ENCODE measurements at places on chromosomes 2 and 18.
A peak's percentile ranks its signal among the peaks of the same experiment; 100 is the strongest.

- no peak for DNase-seq
Measured at GRCh38 chr2:31000970-31001369, 137.3 kb downstream of the GALNT14 start.

DNA sequence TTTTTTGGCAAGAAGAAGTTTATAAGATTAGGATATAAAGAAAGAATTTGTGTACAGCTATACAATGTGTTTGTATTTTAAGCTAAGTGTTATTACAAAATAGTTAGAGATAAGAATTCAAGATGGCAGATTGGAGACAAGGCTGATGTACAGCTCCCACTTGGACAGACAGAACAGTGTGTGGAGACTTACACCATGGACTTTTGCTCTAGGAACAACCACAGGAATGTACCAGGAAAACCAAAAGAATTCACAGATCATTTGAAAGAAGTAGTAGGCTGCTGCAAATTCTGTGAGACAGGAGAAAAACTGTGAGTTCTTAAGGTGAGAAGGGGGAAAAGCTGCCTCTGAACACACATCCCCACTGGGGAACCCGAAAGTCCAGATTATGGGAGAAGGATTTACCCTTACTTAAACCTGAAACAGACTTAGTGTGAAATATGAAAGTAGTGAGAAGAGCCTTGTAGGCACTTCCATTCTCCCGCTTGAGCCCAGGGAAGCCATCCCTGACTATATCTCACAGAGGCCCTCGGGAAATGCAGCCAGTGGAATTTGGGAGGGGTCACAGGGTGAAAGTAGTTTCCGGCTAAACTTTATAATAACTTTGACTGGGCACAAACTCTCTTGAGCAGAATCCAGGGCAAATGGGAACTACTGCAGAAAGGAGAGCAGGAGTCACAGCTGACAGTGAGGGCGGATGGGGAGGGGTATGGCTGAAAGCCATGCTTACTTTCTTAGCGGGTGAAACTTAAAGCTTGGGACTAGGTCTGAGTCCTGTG, 11.6 kb upstream of the RPRD1A start:
- no peak for DNase-seq

DNA sequence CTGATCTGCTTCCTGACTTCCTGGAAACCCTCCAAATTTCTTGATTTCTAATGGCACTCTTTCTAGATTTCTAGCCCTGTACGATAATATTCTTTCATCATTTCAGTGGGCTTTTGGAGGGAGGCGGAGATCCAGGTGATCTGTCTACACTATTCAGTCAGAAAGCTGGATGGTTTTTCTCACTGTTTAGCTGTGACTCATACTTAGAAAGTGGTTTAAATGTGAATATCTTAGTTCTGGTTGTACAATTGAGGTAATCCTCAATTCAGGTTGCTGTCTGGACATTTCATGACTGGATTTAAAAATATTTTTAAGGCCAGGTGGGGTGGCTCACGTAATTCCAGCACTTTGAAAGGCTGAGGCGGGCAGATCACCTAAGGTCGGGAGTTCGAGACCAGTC, 20.8 kb downstream of the SEH1L start:
- no peak for DNase-seq

GRCh38 chr2:55763721-55764120, 70.1 kb upstream of the PNPT1 start:
- DNase-seq = no peak

DNA sequence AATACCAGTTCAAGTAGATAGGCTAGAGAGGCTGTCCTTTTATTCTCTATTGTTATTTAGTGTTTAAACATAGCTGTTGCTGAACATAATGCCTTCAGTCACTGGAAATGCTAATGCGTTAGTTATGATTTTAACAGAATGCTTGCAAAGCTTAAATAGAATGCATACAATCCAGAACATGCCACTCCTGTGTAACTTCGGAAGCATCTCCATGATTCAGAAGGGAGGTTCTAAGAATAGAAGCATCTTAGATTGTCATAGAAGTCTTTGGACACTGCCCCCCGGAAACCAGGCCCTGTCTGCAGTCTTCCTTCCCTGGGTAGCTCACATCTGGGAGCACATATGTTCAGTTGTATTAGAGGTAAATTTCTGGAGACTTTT, 73.2 kb downstream of the ZNF532 start:
- no peak for DNase-seq

GRCh38 chr2:43594875-43595274, 963 bp downstream of the THADA start:
- no peak for DNase-seq

GRCh38 chr2:98908931-98909316, 27.1 kb downstream of the CRACDL start:
- DNase-seq = no peak

DNA sequence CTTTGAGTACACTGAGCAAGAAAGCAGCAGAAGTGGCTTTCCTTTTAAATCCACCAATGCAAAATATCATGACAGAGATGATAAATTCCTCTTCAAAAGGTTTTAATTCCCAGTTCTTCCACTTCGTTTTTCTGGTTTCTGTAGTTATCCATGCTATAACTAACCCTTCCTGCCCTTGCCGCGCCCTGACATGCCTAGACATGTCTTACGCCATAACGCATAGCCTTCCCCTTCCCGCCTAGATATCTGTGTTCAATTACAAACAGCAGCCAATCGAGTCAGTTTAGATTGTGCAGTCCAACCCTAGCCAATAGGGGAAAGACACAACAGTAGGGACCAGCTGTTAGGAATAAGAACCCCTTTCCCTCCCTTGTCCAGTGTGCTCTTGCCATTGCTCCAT, 16.1 kb downstream of the PRPF40A start:
- DNase-seq = no peak

- DNase-seq = no peak
Measured at GRCh38 chr2:32008805-32009515, 1.8 kb downstream of the MEMO1 start.

GRCh38 chr2:43055086-43055912, 171.1 kb downstream of the ZFP36L2 start:
- DNase-seq = no peak

- DNase-seq = no peak
Measured at GRCh38 chr2:236117861-236118269, 50.3 kb downstream of the GBX2 start.

GRCh38 chr18:27213123-27213717, 28.1 kb upstream of the CHST9 start:
- no peak for DNase-seq

- DNase-seq = no peak
Measured at GRCh38 chr2:219099329-219099728, 38.6 kb upstream of the IHH start.

- no peak for DNase-seq
Measured at GRCh38 chr2:110766291-110766690, 33.9 kb downstream of the ACOXL start.

- DNase-seq = peak; percentile 14
Measured at GRCh38 chr2:221572821-221573429, 821 bp upstream of the EPHA4 start.

GRCh38 chr2:97770445-97770844, 57.1 kb downstream of the ZAP70 start:
- DNase-seq = no peak

DNA sequence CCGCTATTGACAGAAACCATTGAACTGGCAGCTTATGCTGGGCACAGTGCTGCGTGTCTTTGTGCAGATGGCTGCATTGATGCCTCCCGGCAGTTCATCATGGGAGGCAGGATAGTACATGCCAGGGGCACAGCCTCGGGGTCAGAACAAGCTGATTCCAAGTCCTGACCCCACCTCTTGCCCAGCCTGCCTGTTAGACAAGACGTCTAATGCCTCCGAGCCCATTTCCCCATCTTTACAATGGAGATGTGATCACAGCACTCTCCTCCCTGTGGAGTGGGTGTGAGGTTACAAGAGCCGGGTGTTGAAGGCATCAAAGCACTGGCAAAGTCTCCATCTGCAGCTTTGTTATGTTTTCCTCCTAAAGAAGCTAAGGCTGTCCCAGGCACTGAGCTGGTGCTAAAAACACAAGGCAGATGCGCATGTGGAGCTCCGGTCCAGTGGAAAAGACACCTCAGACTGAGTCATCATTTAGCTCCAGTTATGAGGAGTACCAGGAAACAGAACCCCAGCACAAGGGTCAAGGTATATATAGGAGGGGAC, 125.7 kb upstream of the EPAS1 start:
- DNase-seq = no peak

DNA sequence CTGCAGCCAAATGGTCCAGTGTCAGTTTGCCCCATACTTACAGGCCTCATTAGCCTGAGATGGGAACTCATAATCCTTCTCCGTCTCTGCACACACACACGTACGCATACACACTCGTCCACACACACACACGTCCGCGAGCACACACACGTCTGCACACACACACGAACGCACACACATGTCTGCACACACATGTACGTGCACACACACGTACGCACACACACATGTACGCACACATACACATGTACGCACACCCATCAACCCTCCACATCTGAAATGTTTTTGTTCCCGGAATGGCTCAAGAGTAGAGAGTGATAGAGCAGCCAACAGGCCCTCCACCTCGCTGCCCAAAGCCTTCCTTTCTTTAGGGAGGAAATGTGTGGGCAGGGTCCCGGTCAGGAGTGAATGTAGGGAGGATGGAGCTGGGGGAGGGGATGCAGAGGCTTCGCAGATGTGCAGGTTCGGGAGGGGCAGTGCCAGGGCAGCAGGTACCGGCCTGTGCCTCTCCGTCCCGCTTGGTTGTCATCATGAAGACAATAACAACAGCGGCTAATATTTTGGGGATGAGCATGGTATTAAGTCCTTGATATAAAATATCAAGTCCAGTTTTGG, 52.7 kb downstream of the PTGR3 start:
- DNase-seq = no peak

- no peak for DNase-seq
Measured at GRCh38 chr2:47091118-47091517, 64.0 kb downstream of the STPG4 start.

GRCh38 chr2:190891372-190891771, 10.8 kb downstream of the GLS start:
- DNase-seq = no peak

DNA sequence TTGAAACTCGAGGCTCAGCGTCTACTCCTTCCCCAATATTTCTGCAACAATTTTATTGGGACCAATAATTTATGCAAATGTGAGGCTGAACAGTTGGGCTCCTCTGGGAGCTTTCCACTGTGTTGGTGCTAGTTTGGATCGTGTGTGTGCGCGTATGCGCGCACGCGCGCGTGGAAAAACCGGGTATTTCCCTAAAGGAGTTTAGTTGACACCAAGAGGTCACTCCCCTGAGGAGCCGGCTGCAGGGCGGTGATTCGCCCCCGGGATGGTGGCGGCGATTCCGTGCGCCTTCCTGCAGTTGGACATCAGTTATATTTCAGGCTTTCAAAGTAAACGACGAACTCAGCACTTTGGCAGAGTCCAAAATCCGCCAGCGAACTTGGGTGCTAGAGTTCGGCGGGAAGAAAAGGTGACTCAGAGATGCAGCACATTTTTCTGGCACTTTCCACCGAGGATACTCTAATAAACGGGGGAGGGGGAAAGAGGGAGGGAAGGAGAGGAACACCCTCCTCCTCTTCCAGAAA, 186.5 kb upstream of the FANCL start:
- no peak for DNase-seq

DNA sequence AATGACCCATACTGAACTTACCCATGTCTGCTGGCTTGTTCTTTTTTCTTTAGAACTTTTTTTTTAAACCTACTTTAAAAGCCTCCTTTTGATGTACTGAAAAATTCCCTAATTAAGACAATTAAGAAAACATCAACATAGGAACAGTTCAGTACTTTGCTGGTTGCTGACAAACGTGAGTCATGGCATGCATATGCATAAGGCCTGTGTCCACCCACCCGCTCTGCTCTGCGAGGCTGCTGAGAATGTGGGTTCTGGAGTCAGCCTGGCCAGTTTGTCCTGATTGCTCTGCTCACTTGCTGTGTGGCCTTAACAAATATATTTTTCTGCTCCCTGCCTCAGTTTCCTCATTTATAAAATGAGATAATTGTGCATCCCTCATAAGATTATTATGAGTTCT, 27.3 kb downstream of the LAMA3 start:
- no peak for DNase-seq

DNA sequence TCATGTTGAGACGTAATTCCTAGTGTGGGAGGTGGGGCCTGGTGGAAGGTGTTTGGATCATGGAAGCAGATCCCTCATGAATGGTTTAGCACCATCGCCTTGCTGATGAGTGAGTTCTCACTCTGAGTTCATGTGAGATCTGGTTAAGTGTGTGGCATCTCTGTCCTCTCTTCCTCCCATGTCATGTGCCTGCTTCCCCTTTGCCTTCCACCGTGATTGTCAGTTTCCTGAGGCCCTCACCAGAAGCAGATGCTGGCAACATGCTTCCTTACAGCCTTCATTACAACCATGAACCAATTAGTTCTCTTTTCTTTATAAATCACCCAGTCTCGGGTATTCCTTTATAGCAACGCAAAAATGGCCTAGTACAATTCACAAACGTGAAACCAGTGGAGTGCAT, 14.6 kb upstream of the MCM6 start:
- no peak for DNase-seq

DNA sequence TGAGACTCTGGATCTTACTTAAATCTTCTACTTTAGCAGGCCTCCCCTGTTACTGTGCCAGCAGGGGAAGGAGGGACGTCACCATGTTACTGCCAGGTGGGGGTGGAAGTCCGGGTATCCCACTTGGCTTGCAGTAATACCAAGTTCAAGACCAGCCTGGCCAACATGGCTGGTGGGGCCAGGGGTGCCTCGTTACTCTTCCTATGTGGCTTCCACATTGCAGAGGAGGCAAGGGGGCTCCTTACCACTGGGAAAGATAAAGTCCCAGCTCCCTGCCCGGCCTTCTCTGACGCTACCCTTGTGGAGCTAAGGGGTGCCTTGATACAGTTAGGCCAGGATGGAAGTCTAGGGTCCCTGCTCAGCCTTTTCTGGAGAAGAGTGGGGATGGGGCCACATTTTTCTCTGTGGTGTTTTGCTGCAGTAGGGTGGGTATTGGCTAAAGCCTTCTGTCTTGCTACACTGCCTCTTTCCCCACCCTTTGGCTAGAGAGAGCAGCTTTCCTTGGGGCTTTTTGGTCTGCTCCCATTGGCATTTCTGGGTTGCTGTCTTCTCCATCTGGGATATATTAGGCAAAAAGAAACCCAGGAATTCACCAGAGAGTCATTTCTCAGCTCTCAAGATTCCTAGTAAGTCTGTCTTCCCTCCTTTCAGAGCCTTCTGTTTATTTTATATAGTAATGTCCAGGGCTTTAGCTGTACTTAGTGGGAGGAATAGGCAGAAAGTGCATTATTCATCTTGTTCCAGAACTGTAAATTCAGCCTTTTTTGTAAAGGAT, 21.9 kb downstream of the ELMOD3 start:
- DNase-seq = no peak

DNA sequence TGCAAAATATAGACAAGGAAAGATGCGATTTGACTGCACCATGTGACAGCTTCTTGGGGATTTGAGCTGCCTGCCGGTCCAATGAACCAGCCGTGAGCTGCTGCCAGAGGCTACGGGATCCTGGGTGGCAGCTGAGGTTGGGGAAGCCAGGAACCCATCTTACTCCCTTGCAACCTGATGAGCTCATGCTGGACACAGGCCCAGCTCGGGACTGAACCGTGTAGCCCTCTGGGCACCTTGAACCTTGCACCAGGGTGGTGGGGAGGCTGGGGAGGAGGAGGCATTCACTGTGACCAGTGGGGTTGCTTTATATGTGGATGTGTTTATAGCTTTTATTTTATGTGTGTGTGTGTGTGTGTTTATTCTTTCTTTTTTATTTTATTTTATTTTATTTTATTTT, 9.1 kb downstream of the ALPI start:
- DNase-seq = no peak

- DNase-seq = no peak
Measured at GRCh38 chr18:43661570-43661969, 384.3 kb upstream of the SYT4 start.
